Large intestine (tissue), 12 donors: ENCODE measurements at places on chromosomes 12 and 14.

DNA sequence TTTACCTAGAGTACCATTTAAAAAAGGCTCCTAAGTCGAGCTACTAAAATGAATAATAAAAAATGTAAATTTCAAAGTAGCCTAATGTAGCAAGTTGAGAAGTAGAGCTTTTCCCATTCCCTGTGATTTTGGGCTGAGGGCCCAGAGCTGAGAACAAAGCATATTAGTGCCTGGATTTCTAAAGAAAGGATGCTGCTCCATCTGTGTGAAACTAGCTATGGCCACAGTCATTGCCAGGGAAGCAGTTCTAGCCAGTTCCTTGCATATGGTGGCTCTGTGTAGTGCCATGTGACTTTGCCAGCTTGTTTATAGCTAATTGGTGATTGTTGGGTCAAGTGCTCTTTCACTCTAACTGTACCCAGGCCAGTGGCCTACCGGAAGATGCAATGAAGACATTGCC lies 20.4 kb upstream of the FBXO33 start:
- DNase-seq: no peak

DNA sequence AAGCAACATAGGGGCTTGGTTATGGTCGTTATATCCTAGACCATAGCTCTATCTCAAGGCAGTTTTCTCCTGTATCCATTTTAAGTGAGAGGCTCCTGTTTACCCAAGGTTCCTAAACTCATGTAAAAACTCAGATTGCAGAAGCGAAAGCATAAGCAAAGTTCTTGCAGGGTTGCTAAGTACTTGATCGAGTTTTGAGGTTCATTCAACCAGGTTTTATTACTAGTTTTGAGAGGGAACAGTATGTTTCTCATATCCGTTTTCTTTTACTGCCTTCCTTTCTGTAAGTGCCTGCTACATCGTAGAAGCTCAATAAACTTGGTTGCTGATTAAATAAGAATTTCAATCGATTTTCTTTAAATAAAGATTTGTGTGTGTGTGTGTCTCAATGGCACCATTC lies 5.1 kb downstream of the AKAP3 start:
- no peak for DNase-seq

GRCh38 chr14:100547633-100548294 lies 39.5 kb downstream of the BEGAIN start:
- no peak for DNase-seq

GRCh38 chr12:43982544-43982943 lies 146.7 kb downstream of the TMEM117 start:
- no peak for DNase-seq

DNA sequence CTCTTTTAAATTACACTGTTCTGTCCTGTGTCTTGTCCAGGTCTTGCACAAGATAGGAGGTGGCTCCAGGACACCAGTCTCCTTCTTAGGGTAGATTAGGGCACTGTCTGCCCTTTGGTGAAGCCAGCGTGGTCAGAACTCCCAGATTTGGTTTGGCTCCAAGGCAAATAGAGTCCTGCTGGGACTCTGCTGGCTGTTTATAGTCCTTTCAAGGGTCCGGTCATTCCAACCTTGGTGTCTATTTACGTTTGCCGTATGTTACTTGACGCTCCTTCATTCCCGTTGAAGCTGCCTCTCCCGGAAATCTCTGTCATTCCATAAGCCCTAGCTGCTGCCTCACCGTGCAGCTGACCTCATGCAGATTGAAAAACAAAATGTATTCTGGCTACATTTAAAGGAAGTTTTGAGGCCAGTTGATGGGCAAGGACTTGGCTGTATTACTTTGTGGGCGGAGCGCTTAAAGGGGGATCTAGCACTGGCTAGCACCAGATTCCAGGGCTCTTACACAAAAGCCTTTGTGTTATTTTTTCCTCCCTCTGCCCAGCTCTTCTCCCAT lies 180.6 kb downstream of the AKAP6 start:
- peak; percentile 21 for DNase-seq

- no peak for DNase-seq
These were observed 226.1 kb downstream of the CHST11 start for GRCh38 chr12:104682790-104683279.

DNA sequence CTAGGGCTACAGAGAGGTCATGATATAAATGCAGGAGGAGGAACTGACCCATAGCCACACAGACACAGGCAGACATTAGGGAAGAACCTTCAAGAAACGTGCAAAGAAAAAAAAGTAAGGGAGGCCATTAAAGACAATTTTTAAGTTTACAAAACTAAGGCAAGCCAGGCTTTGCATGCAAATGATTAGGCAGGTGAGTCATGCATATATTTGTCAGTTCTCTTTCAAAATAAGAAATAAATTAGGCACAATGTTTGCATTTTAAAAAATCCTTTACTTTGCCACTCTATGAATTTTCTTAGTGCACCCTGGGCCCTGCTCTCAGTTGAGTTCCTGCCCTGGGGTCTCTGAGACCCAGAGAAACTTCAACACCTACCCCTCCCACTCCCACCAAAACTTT lies 75.0 kb downstream of the PRMT8 start:
- no peak for DNase-seq

GRCh38 chr14:33812181-33812580 lies 138.7 kb downstream of the EGLN3 start:
- no peak for DNase-seq

- DNase-seq: no peak
These were observed 21.6 kb upstream of the TESC start for GRCh38 chr12:117120787-117121186.

DNA sequence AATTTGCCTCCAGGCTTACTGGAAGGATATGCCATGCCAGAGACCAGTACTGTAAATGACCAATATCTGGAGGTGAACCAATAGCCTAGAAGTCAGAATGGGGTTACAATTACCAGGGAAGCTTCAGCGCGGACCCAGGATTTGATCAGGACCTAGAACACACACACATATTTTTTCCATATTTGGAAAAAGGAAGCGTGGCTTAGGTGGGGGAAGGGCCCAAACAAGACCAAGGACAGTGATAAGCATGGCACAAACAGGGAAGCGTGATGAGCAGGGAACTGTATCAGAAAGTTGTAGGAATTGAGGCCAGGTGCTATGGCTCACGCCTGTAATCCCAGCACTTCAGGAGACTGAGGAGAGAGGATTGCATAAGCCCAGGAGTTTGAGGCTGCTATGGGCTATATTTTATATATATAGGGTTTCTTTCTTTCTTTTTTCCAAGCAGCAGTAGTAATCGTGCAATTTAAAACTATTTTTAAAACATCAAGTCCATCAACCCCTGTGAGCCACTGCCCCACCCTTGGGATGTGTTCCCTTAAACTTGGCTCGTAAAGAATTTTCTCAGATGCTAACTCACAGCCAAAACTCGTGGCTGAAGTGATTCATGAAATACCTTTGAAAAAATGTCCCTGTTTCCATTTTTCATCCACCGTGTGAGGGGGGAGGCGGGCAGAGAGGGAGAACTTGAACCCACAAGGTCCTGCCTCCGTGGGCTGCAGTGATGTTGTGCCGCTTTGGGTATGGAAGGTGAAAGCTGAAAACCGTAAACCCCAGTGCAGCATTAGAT lies 16.7 kb downstream of the HRK start:
- DNase-seq: no peak

DNA sequence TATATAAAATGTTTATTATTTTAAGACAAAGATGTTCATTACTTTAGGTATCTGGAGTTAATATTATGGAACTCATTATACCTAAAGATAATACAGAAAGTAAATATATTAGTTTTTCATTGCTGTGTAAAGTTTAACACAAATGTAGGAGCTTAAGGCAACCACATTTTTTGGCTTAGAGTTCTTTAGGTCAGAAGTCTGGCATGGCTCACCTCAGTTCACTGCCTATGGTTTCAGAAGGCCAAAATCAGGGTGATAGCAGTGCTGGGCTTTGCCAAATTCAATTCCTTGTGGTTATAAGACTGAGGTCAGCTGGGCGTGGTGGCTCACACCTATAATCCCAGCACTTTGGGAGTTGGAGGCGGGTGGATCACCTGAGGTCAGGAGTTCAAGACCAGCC lies 35.5 kb upstream of the PRPF39 start:
- no peak for DNase-seq

- DNase-seq: no peak
These were observed 3.5 kb downstream of the MYF6 start for GRCh38 chr12:80710727-80711449.

- no peak for DNase-seq
These were observed 1483.6 kb upstream of the SEL1L start for GRCh38 chr14:83017296-83017695.
